ENCODE measurements at places on chromosomes 4 and X.

- DNase-seq = no peak
Measured at GRCh38 chrX:30493348-30493747, 84.2 kb downstream of the TASL start.

DNA sequence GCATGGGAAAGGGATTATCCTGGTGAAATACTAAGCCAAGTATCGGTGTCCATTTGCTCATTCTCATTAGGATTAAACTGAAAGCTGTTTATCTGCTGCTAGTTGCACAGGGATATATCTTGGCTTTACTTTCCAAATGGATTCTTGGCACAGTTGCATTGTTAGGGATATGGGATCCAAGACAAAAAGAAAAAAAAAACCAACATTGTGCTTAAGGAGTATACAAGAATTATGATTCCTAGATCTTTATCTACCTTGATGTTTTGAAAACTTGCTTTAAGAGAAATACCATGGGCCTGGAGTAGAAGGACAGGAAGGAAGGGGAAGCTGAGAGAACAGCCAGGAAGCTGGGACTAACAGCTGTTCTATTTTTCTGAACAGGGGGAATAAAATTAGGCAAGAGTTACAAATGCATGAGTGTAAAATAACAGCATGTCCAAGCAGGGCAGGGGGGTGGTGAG is 107.6 kb downstream of the ATXN3L start:
- no peak for DNase-seq

GRCh38 chrX:148354916-148355315 is 145.5 kb upstream of the AFF2 start:
- DNase-seq = no peak

DNA sequence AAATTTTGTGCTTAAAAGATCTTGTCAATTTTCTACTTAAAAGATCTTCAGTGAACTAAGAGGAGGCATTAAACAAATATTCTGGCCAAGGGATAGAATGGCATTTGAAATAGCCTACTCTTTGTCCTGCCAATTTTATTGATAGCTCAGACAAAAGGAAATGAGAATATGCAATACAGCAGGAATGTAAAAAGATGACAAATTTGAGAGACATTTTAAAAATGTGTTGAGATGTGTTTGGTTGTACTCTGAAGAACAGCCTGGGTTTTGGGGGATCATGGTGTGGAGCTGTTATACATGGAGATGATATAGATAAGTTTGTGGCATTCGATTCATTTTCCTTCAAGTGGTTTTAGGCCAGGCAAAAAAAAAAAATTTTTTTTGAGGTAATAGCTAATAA is 11.6 kb upstream of the MAD2L1 start:
- peak; percentile 57 for DNase-seq

GRCh38 chr4:24560868-24561368 is 23.4 kb downstream of the DHX15 start:
- DNase-seq = peak; percentile 78

DNA sequence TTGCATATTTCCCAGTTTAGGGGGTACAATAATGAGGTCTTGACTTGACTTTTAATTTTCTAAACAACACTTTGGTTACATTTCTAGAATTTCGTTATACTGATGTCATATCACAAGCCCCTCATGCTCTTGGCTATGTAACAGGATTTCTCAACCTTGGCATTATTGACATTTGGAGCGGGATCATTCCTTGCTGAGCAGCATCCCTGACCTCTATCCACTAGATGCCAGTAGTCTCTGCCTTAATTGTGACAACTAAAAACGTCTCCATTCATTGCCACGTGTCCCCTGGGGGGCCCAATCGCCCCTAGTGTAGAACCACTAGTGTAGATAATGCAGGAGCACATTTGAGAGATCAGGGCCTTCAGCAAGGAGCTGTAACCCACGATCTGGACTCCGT is 234.2 kb upstream of the MID1 start:
- no peak for DNase-seq

- no peak for DNase-seq
Measured at GRCh38 chr4:1244978-1245471, 3.9 kb downstream of the CTBP1 start.

DNA sequence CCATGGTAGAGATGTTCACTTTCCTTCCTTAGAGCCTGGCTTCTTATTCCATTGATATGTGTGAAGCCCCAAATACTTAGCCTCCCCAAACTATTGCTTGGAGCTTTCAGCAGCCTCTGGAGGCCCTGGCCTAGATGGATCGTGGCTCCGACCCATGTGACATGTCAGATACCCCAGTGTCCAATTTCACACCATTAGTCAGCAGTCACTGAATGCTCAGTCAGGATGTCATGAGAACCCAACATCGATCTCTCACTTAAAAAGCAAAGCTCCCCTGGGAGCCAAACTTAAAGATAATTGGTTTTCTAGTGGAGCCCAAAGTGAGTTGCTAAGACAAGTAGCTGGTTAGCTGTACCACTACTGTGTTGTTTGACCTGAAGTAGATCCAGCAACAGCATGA is 41.6 kb upstream of the IGSF1 start:
- DNase-seq = no peak

GRCh38 chr4:153266988-153267387 is 62.7 kb downstream of the TRIM2 start:
- DNase-seq = no peak

- DNase-seq = peak; percentile 4
Measured at GRCh38 chr4:5940470-5941203, 47.8 kb upstream of the CRMP1 start.

DNA sequence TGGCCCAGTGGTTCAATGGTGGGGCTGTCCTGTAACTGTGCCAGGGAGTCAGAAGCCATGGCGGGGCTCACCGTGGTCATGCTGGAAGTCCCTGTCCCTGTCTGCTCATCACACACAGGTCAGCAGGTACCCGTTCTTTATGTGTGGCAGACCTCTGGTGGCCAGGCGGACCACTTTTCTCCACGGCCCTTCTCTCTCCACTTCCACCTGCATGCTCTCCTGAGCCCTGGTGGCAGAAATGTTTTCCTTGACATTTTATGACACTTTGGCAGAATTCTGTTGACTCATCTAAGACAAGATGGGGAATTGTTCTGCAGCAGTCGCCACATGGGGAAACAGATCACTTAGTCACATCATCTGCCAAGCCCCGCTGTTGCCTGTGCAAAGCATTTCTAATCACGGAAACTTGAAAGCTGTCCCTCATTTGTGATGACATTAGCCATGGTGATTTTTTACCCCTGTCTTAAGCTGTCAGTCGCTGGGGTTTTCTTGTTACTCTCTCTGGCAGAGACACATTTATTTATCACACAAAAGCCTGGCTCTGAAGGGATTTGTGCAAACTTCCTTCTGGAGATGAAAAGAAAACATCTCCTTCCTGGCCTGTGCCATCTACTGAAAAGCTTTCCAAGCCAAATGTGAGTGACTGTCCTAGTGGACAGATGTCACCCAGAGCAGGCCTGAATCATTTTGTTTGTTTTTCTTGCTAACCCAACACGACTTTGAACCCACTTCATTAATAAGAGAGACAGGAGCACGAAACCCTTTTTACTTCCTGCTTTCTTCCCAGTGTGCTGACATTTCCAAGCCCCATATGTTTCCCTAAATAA is 38.8 kb upstream of the STIM2 start:
- DNase-seq = no peak

GRCh38 chr4:80489798-80490197 is 154.3 kb downstream of the CFAP299 start:
- no peak for DNase-seq

- peak; percentile 34 for DNase-seq
Measured at GRCh38 chrX:148422526-148422925, 77.9 kb upstream of the AFF2 start.

DNA sequence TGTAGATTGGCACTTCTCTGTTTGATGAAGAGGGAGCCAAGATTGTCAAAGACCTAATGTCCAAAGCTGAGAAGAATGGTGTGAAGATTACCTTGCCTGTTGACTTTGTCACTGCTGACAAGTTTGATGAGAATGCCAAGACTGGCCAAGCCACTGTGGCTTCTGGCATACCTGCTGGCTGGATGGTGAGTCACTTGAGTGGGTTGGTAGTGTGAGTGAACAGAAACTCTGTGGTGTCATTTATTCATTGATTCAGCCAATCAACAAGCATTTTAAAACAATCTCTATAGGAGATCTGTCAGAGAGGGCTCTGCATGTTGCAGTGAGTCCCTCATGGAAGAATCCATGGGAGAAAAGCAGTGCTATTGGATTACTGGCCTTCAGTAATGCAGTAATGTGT is 16.3 kb downstream of the TAF9B start:
- DNase-seq = peak; percentile 16

DNA sequence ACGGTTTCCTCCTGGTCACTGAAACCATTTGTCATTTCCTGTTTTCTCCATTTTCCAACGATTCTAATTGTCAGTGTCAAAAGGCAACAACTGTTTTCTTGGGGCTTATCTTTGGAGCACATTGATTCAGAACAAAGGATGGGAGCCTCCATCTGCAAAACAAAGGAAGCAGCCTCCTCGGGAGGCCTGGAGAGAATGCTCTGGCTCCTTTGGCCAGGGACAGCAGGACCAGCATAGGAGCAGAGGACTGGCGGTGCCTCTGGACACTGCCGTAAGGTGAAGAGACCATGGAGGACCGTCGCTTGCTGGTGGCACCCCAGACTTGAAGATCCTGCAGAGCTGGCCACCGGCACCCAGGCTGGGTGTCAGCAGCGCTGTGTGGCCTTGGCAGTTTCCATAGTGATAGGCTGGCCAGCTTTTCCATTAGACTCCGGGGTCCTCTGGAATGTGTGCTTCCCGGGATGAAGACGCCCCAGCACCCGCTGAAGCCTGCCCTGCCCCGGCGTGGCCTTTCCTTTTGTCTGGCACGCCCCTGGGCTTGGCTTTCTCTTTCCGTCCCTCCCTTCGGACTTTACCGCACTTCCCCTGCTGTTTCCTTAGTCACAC is 61.1 kb upstream of the MTM1 start:
- no peak for DNase-seq

DNA sequence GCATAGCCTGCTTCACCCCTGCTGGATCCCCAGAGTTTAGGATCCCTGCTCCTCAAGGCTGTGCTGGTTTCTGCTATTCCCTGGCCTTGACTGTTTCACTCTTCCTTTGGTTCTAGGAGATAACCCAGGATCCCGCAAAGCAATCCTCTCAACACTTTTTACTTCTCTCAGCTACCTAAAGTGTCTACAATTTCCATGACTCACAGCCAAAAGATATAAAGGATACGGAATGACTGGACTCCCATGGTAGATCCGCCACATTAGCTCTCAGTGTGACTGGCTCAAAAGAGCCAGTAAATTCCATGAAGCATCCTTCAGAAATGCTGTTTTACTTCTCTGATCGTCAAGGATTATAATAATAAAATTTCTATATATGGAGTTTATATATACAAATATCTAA is 66.3 kb upstream of the TMEM164 start:
- DNase-seq = no peak

GRCh38 chrX:45322382-45322781 is 121.7 kb upstream of the DIPK2B start:
- peak; percentile 87 for DNase-seq

GRCh38 chr4:138266948-138267347 is 24.8 kb upstream of the SLC7A11 start:
- no peak for DNase-seq

DNA sequence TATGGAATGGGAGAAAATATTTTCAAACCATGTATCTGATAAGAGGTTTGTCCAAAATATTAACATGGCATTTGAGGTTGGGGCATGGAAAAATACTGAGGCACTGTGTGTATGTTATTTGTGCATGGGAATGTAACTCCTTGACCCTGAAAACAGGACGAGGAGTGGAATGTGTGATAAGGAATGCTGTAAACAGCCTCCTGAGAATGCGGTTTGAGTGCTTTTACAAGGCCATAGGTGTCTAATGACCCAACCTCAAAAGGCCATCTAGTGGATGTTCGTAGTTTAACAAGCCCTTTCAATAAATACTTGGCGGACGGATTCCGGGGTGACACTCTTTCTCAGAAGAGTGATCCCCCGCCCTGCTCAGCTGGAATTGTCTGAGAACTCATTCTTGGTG is 162.9 kb upstream of the USP9X start:
- peak; percentile 45 for DNase-seq

- DNase-seq = peak; percentile 81
Measured at GRCh38 chr4:112910109-112910736, 139.2 kb upstream of the ANK2 start.

GRCh38 chr4:41517747-41518146 is 20.2 kb upstream of the LIMCH1 start:
- no peak for DNase-seq

GRCh38 chr4:41095973-41096372 is 118.4 kb downstream of the APBB2 start:
- peak; percentile 78 for DNase-seq

DNA sequence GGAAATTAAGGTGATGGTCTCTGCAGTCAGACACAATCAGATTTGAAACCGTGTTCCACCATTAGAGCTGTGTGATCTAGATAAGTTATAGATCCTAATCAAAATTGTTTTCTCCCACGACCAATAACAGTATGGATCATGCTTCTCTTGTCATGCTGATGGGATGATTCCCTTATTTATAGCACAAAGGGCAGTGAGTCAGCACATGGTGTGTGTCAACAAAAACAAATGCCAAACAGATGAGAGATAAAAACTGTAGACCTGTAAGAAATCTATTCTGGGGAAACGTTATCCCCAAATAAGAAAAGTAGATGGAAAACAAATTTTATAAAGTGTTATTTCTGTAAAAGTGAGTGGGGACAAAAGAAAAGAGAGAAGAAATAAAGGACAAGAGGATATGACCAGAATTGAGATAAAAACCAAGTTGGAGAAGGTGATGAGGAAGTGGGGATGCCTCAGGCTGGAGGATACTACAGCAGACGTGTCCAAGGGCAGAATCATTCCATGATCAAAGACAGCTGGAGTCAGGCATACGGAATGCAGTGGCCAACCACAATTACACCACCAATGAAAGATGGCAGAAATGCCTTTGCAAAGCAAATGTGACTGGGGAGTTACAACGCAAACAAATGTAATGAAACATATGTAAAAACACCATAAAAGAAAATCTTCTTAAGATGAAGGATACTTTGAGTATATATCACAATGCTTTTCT is 377.8 kb upstream of the PRKX start:
- DNase-seq = no peak

DNA sequence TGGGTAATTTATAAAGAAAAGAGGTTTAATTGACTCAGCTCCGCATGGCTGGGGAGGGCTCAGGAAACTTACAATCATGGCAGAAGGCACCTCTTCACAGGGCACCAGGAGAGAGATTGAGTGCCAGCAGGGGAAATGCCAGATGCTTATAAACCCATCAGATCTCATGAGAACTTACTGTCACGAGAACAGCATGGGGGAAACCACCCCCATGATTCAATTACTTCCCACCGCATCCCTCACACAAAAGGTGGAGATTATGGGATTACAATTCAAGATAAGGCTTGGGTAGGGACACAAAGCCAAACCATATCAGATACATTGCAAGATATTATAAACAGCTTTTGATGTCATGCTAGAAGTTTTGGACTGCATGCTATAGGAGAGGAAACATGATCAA is 204.3 kb downstream of the VEGFC start:
- DNase-seq = no peak

- no peak for DNase-seq
Measured at GRCh38 chr4:73976217-73976616, 5.6 kb downstream of the PF4 start.

- peak; percentile 5 for DNase-seq
Measured at GRCh38 chrX:8235026-8235425, 64.0 kb upstream of the VCX2 start.

- DNase-seq = no peak
Measured at GRCh38 chr4:158162631-158163030, 10.2 kb downstream of the GASK1B start.

- no peak for DNase-seq
Measured at GRCh38 chr4:86841309-86841708, 7.9 kb downstream of the SLC10A6 start.

Data from fibroblast of skin of abdomen (primary cell).